Right cardiac atrium (tissue), 5 donors: ENCODE measurements at places on chromosomes 3 and 15. TPM values are rescaled to one million over a fixed set of nuclear protein-coding genes. Genes with fewer than 3 reads are reported as not detected.
A peak's percentile ranks its signal among the peaks of the same experiment; 100 is the strongest.

- DNase-seq, result no peak
Observed at GRCh38 chr3:184728010-184728527, 16.2 kb upstream of the MAGEF1 start.

DNA sequence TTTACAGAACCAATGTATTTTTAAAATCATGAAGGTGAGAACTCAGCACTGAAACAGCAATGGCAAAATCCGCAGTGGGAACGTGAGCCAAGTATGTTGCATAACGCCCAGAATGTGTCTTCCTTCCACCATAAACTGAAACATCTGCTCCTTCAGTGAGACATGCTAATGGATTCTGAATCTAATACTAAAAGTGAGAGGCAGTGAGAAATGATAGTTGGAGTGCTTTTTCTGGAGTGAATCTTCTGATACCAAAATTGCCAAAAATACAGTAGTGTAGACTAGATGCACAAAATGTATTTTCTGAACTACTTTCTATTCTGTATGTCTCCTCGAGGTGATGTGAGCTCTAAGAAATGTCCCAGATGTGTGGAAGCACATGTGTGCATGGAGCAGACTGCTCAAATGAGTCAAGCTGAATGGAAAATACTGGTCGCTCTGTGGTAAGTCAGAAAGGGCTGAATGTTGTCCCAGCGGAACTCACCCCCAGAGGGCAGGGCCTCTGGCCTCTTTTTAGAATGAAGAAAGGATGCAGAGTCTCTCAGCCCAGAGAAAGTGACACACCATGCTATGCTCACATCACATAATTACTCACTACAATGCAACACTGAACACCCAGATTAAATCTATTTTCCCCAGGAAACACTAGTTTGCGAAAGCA, 73.0 kb downstream of the ATP10A start:
- DNase-seq, result peak; percentile 77

DNA sequence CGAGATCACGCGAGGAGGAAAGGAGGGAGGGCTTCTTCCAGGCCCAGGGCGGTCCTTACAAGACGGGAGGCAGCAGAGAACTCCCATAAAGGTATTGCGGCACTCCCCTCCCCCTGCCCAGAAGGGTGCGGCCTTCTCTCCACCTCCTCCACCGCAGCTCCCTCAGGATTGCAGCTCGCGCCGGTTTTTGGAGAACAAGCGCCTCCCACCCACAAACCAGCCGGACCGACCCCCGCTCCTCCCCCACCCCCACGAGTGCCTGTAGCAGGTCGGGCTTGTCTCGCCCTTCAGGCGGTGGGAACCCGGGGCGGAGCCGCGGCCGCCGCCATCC, 1.1 kb upstream of the SETD5 start:
- DNase-seq, result no peak

The ADAMTS7 gene
- total RNA-seq, result 82.5 TPM

The FSTL1 gene
- total RNA-seq, result 735 TPM

The FAM3D gene
- total RNA-seq, result 0.24 TPM

The CLDN11 gene
- total RNA-seq, result 11.3 TPM

DNA sequence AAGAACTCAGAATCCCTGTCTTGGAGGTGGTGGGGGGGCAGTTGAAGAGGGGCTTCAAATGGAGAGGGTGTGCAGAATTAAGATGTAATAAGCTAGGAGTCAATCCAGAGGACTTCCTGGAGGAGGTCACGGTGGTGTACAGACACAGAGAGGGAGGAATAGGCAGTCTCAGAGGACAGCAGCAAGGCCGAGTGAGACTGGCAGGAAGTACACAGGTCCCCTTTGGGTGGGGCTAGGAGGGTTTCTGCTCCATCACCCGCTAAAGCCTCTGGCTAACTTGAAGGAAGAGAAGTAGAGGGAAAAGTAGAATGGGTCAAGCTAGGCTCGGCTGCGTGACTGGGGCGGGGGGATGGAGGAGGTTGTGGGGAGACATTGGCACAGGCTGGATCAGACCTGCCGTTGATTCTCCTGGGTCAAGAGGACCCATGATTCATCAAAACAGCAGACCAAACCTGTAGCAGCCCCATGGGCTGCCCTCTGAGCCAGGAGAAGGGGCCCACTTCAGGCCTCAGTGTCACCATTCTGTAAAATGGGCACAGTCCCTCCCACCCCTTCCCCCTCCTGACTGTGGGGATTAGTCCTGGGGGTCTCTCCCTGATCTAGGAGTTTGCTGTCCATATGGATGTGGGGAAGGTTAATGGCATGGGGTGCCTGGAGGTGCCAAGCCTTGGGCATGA, 16.9 kb downstream of the CSPG4 start:
- no peak for DNase-seq

The MST1 gene
- 7.5 TPM for total RNA-seq

The EXD1 gene
- total RNA-seq, result not detected

The FOXP1 gene
- 57.4 TPM for total RNA-seq

DNA sequence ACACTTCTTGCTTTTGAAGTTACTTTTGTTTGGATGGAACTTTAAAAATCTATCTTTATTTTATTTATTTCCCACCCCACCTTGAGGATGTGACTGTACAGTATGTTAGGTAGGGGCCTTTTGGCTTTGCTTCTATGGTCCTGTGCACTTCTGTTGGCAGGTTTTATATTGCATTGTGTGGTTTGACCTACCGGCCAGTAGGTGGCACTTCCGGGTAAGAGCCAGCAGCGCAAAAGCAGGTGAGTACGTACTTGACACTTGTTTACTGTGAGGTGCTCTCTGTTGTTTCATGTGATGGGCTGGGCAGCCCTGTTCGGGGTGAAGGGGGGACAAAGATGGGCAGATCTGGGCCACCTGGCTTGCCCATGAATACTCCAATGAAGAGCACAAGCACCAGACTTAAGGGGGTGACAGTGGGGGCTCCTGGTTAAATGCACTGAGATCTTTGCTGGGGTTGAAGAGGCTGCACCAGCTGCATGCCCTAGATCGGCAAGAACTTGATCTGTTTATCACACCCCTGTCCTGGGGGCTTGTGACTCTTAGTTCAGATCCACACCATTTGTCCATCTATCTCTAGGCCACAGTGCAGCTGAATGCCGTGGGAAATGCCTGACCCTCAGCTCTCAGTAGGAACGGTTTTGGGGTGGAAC, 131.6 kb downstream of the NLGN1 start:
- DNase-seq, result no peak

GRCh38 chr3:71962561-71963240, 177.8 kb upstream of the PROK2 start:
- DNase-seq, result no peak

The GOLGA8F gene
- total RNA-seq, result not detected

GRCh38 chr3:178275793-178276192, 260.4 kb upstream of the KCNMB2 start:
- DNase-seq, result no peak

- no peak for DNase-seq
Observed at GRCh38 chr15:100309109-100310040, 32.4 kb downstream of the ADAMTS17 start.

The DPPA2 gene
- not detected for total RNA-seq

- no peak for DNase-seq
Observed at GRCh38 chr3:34777386-34777785, 861.9 kb upstream of the ARPP21 start.

GRCh38 chr15:52113235-52113634, 660 bp upstream of the BCL2L10 start:
- DNase-seq, result no peak

GRCh38 chr3:118970819-118971218, 63.8 kb downstream of the IGSF11 start:
- peak; percentile 62 for DNase-seq

The PTX3 gene
- total RNA-seq, result 0.21 TPM

- DNase-seq, result no peak
Observed at GRCh38 chr15:98703126-98703685, 54.9 kb downstream of the IGF1R start.

The RPP25 gene
- total RNA-seq, result 6.5 TPM

DNA sequence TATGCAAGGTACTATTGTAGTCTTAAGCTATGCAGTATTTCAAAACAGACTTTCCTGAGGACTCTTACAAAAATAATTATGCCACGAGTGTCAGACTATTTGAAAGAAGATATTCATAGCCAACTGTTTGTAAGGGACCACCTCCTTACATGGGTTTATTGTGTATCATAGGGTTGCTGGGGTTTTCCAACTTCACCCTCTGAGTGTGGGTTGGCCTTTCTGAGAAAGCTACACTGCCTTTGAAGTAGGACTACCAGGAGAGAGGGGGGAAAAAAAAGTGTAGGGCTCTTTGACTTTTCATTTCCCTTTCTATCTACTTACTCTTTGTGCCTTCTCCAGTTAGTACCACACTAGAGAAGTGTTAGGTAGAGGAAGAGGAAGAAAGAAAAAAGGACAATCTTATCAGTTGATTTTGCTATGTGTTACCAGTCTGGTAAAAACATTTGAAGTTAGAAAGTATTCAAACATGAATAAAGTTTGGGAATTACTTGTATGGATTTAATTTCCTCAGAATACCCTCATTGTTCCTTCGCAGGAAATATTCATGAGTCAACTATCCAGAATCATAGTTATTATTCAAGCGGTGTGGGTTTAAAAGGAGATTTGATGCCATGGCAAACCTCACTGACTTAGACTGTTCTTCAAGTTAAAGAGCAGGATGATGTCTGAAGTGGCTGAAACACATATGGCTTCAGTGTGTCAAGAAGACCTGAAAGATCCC, 329.3 kb upstream of the THBS1 start:
- no peak for DNase-seq

DNA sequence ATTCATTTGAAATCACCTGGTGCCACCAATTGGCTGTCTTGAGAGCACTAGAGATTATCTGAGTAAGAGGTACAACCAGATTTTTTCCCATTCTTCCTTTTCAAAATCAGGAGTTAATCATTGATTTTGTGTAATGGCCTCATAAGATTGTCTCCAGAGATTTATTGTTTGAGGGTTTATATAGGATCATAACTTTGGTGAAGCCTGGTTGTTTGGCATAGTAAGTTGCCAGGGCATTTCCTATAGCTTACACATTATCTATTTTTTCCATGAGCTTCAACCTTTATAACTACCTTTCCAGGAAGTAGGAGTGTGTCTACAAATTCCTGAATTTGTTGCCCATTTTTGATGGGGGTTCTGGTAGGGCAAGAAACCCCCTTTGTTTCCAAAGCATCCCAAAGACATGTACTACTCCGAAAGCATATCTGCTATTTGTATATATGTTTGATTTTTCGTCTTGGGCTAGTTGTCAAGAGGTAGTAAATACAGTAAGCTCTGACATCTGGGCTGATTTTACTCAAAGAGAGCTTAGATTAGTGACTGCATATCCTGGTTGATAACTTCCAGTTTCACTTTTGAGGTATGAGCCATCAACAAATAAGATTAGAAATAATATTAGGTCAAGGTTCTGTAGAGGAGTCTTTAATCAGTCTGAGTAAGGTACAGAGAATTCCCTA, 11.7 kb upstream of the PRR23B start:
- DNase-seq, result no peak

The NPTN gene
- 303 TPM for total RNA-seq

DNA sequence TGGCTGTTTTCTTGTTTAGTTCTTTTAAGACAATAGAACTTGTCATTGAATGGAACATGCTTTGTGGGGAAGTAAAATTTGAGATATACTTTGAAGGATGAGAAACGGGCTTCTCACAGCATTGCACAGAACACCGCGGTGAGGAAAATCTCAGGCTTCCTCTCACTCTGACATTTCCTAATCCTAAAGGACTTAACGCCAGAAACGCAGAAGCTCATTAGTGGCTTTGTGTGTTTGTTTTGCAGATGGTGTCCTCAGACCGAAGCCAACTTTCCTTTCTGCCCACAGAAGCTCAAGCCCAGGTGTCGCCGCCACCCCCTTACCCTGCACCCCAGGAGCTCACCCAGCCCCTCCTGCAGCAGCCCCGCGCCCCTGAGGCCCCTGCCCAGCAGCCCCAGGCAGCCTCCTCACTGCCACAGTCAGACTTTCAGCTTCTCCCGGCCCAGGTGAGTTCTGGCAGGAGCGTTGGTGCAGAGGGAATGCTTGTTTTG, 78.9 kb upstream of the BLM start:
- DNase-seq, result no peak

The MCTP2 gene
- 0.48 TPM for total RNA-seq

- DNase-seq, result no peak
Observed at GRCh38 chr3:149621218-149622005, 36.4 kb downstream of the WWTR1 start.

- no peak for DNase-seq
Observed at GRCh38 chr3:4738737-4739274, 240.4 kb upstream of the BHLHE40 start.

The ZBTB20 gene
- total RNA-seq, result 87.9 TPM

GRCh38 chr3:61650719-61651410, 89.5 kb downstream of the PTPRG start:
- no peak for DNase-seq

DNA sequence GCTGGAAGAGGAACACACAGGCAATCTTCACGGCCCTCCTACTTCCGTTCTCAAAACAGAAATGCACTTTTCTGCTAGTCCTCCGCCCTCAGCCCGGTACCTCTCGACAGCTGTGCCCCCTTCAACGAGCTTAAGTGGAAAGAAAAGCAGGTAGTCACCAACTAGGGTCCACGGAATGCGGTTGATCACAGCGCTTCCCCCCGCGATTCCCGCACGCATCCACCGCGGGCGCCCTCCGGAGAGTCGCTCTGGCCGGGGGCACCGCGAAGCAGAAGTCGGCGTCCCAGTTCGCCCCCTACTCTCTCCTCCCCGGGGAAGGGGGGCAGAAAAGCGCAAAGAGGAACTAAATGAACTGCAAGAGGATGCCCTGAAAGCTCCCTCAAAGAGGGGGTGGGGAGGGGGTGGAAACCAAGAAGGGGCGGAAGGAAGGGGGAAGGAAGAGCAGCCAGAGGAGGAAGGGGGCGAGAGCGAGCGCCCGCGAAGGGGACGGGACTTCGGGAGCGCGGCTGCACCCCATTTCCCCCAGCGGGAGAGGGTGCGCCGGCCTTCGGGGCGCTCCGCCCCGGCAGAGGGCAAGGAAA, 738 bp downstream of the ACAP2 start:
- DNase-seq, result peak; percentile 74

- DNase-seq, result no peak
Observed at GRCh38 chr3:26682406-26682805, 59.8 kb downstream of the LRRC3B start.
